ENCODE measurements at places on chromosomes 11 and 22. TPM values are rescaled to one million over a fixed set of nuclear protein-coding genes. Genes with fewer than 3 reads are reported as not detected.
A peak's percentile ranks its signal among the peaks of the same experiment; 100 is the strongest.

The SCGB1A1 gene
- not detected for total RNA-seq

GRCh38 chr22:18031695-18032454 is 7.5 kb upstream of the MICAL3 start:
- DNase-seq, result no peak

The SLC22A6 gene
- total RNA-seq, result not detected

DNA sequence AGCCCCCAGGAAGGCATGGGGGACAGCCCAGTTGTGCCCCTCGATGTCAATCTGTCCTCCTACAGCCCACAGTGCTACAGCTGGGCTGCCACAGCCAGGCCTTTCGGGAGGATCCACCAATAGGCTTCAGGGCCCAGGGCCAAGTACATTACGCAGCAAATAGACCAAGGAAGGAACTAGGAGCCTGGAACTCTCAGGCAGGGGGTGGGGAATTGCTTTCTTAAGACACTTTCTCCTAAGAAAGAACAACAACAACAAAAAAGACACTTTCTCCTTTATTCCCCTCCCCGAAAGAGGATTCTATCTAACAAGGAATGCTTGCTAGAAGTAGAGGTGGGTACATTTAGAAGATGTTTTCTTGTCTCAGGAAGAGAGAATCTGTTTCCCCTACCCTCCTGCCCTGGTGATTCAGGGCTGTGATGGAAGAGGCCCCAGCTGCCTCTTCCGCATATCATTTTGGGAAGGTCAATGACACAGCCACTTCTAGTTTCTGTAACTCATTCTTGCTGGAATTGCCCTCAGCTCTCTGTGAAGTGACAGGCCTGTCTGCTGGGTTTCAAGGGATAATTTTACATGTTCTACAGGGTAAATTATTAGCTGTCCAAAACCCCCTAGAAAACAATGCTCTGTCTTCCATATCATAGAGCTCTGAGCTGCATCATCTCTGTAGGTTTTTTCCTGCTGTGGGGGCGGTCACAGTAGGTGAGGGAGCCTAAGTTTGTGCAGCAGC is 6.0 kb upstream of the MALAT1 start:
- DNase-seq, result no peak

DNA sequence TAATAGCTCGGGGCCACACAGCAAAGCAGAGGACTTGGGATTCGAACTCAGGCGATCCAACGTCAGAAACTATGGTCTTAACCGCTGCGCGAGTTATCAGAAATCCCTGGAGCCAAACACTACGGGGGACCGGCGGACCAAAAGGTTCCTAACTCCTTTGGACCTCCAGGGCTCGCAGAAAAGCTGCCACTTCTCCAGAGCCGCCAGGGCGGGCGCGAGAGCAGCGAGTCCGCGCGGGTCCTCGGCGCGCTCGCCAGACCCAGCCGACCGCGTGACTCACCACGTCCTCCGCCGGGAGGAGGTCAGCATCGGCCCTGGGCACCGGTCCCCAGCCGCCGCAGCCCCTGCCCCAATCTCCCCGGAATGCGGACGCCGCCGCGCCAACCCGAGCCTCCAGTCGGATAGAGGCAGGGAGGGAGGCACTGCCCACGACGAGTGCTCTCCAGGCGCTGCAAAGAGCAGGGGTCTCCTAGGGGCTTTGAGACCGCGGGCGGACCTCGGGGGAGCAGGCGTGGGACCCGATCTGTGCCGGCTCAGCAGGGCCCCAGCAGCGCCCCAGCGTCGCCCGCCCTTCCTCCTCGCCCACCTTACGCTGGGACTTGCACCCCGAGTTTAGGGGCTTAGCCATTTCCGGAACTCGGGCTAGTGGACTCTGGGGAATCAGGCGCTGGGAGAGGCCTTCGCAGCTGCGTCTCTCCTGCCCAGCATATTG is 6.2 kb upstream of the ALX4 start:
- DNase-seq, result no peak

DNA sequence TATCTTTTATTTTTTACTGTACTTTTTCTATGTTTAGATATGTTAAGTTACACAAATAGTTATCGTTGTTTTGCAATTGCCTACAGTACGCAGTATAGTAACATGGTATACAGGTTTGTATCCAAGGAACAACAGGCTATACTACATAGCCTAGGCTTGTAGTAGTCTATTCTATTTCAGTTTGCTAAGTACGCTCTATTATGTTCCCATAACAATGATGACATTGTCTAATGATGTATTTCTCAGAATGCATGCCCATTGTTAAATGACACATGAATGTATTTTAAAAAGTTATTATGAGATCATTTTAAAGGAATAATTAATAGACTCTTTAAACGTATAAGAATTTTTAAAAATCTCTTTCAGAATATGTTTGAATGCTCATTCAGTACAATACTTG is 696.7 kb upstream of the CCDC90B start:
- DNase-seq, result no peak

The SPI1 gene
- 10.6 TPM for total RNA-seq

GRCh38 chr22:45318168-45318557 is 8.4 kb downstream of the FAM118A start:
- peak; percentile 82 for DNase-seq

The GAL gene
- total RNA-seq, result 0.65 TPM
